ENCODE measurements at places on chromosomes 12 and 14. TPM values are rescaled to one million over a fixed set of nuclear protein-coding genes. Genes with fewer than 3 reads are reported as not detected.

DNA sequence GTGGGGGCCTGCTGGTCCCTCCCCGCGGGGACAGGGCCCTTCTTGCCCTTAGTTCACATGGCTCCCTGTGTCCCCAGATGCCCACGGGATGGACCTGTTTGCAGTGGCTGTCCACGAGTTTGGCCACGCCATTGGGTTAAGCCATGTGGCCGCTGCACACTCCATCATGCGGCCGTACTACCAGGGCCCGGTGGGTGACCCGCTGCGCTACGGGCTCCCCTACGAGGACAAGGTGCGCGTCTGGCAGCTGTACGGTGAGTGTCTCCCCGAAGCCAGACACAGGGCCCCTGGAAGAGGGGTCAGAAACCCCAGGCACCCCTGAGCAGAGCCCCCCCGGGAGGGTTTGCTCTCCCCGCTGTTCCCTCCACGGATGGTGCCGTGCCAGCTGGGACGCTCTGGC is 13.4 kb downstream of the MMP17 start:
- no peaks in the 10 kb centered on the region for H3K36me3 ChIP-seq
- no peak overlapping the region for H3K27ac ChIP-seq
- H3K4me3 ChIP-seq = no peak overlapping the region
- DNase-seq = no peak
- H3K4me1 ChIP-seq = no peaks in the 10 kb centered on the region

GRCh38 chr12:5262885-5263284 is 169.0 kb upstream of the NTF3 start:
- no peak overlapping the region for H3K4me3 ChIP-seq
- H3K4me1 ChIP-seq = no peaks in the 10 kb centered on the region

Gene TMEM30B
- total RNA-seq = 0.30 TPM

DNA sequence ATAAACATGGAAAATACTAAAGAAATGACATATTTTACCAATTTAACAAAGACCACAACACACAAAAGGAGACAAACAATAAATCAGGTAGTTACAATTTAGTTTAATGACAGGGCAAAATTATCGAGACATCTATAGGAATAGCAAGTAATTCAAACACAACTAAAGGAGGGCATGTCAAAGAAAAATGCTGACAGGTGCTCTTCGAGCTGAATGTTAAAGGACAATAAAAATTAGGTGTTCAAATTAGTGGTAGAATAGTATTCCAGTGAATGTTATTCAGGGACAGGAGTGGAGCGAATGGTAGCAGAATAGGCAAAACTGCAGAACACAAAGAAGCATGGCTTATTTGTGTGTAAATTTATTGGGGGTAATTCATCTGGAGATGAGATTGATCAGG is 1004.3 kb upstream of the FBXO33 start:
- no peak overlapping the region for H3K4me3 ChIP-seq
- H3K27me3 ChIP-seq = no peaks in the 10 kb centered on the region
- H3K4me1 ChIP-seq = no peaks in the 10 kb centered on the region
- no peaks in the 10 kb centered on the region for H3K36me3 ChIP-seq
- no peak overlapping the region for H3K27ac ChIP-seq

GRCh38 chr14:78950649-78951048 is 780.5 kb downstream of the NRXN3 start:
- H3K4me1 ChIP-seq = no peaks in the 10 kb centered on the region
- DNase-seq = no peak
- peaks cover 9% of the 10 kb centered on the region for H3K27me3 ChIP-seq
- H3K4me3 ChIP-seq = no peak overlapping the region

DNA sequence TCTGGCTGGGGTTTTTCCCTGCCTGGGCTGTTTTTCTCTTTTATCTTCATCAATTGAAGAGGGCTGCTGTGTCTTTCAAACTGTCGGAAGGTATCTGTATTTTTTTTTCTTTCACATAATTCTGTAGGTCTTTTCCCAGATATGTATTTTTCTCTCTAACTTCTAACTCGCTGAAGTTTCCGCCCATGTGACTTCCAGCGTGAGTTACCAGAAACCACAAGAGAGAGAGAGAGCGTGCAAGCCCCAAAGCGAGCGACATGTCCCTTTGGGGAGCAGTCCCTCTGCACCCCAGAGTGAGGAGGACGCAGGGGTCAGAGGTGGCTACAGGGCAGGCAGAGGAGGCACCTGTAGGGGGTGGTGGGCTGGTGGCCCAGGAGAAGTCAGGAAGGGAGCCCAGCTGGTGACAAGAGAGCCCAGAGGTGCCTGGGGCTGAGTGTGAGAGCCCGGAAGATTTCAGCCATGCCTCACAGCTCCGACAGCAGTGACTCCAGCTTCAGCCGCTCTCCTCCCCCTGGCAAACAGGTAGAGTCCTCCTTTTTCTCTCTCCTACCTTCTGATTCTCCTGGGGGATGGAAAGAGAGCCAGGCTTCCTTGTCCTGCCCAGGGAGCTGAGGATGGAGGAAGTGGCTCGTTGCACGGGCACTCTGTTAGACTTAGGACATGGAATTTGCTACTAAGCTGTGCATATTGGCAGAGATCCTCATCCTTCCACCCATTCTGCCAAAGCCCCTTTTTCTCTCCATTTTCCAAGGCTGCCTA is at the start of gene BATF:
Gene BATF, plus strand, starts transcription at position 246 of the 759 bp plus-strand sequence. Its CDS starts 214 bp downstream, at position 460.
- peak within 1 kb of the TSS; percentile 93 for H3K4me3 ChIP-seq
- H3K27me3 ChIP-seq = no peaks in the 10 kb centered on the region
- peak within 1 kb of the TSS; percentile 96 for H3K27ac ChIP-seq
- H3K36me3 ChIP-seq = peaks cover 48% of the 10 kb centered on the region
- DNase-seq = peak; percentile 88

- H3K27me3 ChIP-seq = no peaks in the 10 kb centered on the region
- H3K4me3 ChIP-seq = no peak overlapping the region
- DNase-seq = no peak
These were observed 31.3 kb upstream of the ATP2A2 start for GRCh38 chr12:110249716-110250225.

Gene DAO
- not detected for total RNA-seq

DNA sequence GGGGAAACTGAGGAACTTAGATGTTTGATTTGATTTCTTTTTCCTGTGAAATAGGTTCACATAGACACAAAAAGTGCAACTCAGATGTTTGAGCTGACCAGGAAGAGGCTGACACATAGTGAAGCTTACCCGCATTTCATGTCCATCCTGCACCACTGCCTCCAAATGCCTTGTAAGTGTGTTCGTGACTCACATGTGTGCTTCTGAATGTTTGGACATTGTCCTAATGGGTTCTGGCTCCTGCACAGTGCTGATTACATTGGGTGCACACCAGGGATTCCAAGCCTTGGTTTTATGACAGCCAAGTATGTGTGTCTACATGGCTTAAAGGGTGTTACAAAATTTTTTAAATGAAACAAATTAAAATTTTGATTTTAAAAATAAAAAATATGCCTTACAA is 137.4 kb downstream of the DAAM1 start:
- peaks cover 7% of the 10 kb centered on the region for H3K4me1 ChIP-seq
- no peaks in the 10 kb centered on the region for H3K27me3 ChIP-seq
- H3K4me3 ChIP-seq = no peak overlapping the region
- H3K36me3 ChIP-seq = peaks cover 3% of the 10 kb centered on the region
- H3K27ac ChIP-seq = no peak overlapping the region
- DNase-seq = no peak

GRCh38 chr12:114835031-114835430 is 151.1 kb upstream of the TBX3 start:
- no peaks in the 10 kb centered on the region for H3K36me3 ChIP-seq
- H3K27ac ChIP-seq = no peak overlapping the region
- H3K4me1 ChIP-seq = no peaks in the 10 kb centered on the region

Gene PUS7L
- 17.4 TPM for total RNA-seq

Gene MSI1
- not detected for total RNA-seq

GRCh38 chr12:122080149-122081082 is 1.9 kb downstream of the MLXIP start:
- no peaks in the 10 kb centered on the region for H3K27me3 ChIP-seq
- peak overlapping the region; percentile 91 for H3K27ac ChIP-seq
- H3K4me3 ChIP-seq = peak overlapping the region; percentile 92
- peaks cover 32% of the 10 kb centered on the region for H3K36me3 ChIP-seq

Gene POTEG
- total RNA-seq = not detected

Gene MGAT2
- 57.3 TPM for total RNA-seq

Gene PZP
- total RNA-seq = not detected

GRCh38 chr14:58746261-58746660 is 108.5 kb downstream of the DACT1 start:
- H3K4me3 ChIP-seq = no peak overlapping the region

GRCh38 chr12:19412844-19413243 is 26.4 kb upstream of the AEBP2 start:
- H3K27ac ChIP-seq = no peak overlapping the region
- H3K4me1 ChIP-seq = no peaks in the 10 kb centered on the region
- H3K27me3 ChIP-seq = peaks cover 5% of the 10 kb centered on the region
- H3K36me3 ChIP-seq = no peaks in the 10 kb centered on the region
- no peak for DNase-seq
- no peak overlapping the region for H3K4me3 ChIP-seq

Gene ARHGAP9
- total RNA-seq = 259 TPM

Gene RBMS2
- 6.0 TPM for total RNA-seq

Gene RSRC2
- total RNA-seq = 82.3 TPM

Gene CISTR
- total RNA-seq = not detected

- no peak overlapping the region for H3K4me3 ChIP-seq
- no peaks in the 10 kb centered on the region for H3K4me1 ChIP-seq
- DNase-seq = no peak
- no peaks in the 10 kb centered on the region for H3K27me3 ChIP-seq
These were observed 156.5 kb downstream of the PAWR start for GRCh38 chr12:79534029-79534867.

DNA sequence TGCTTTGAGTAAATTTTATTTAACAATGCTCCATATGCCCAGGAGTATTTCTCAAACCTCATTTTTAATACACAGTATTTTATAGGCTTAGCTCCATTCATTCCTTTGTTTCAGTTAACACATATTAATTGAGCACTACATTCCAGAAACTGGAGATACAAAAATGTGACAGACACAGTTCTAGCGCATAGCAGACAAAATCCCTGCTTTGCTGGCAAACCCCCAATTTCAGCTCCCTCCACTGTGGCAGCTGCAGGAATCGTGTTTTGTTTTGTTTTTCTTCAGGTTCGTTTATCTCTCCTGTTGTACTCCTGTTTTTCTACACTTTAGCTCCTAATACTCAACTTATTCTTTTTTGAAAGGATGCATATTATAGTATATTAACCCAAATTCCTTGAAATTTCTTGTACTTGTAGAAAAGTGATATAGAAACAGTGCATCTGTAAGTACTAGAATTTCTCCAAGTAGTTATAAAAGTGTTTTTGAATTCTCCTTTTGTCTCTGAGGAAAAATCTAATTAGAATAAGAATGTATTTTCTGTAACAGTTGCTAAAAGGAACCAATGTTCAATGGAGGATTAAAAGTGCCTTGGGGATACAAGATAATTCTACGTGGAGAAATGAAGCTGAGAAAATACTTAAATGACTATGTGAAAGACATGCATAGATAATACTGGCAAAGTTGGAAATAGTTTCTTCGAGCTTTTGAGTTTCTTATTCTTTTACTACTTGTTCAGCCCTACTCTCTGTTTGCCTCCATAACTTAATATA is 6.4 kb upstream of the RAB21 start:
- no peaks in the 10 kb centered on the region for H3K4me1 ChIP-seq
- no peaks in the 10 kb centered on the region for H3K36me3 ChIP-seq
- no peak for DNase-seq

Gene CDCA3
- total RNA-seq = 118 TPM

GRCh38 chr12:46152456-46152855 is 116.4 kb downstream of the SLC38A1 start:
- H3K27me3 ChIP-seq = peaks cover 12% of the 10 kb centered on the region
- peaks cover 3% of the 10 kb centered on the region for H3K4me1 ChIP-seq
- no peak overlapping the region for H3K4me3 ChIP-seq
- H3K27ac ChIP-seq = no peak overlapping the region
- H3K36me3 ChIP-seq = peaks cover 4% of the 10 kb centered on the region

GRCh38 chr14:22671622-22672021 is 27.5 kb upstream of the OR6J1 start:
- no peak for DNase-seq
- H3K4me3 ChIP-seq = no peak overlapping the region
- H3K4me1 ChIP-seq = no peaks in the 10 kb centered on the region
- no peaks in the 10 kb centered on the region for H3K36me3 ChIP-seq
- H3K27ac ChIP-seq = no peak overlapping the region
- H3K27me3 ChIP-seq = peaks cover 13% of the 10 kb centered on the region

DNA sequence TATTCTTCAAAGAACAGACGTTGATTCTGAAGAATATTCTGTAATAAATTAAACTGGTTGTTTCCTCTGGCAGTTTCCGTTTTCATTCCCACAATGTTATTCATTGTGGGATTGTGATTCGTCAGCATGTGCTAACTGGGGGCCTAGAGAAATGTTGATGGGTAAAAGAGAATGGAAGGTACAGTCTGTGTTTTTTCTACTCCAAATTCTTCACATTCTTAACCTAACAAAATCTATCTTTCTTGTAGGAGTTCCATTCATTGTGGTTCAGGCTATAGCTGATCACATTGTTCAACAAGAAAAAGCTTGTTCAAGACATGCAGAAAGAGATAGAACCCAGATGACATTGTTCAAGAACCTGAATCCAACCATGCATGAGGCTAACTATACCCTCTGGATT is 5.9 kb downstream of the CD163 start:
- H3K27me3 ChIP-seq = peaks cover 20% of the 10 kb centered on the region
- no peaks in the 10 kb centered on the region for H3K36me3 ChIP-seq
- no peak overlapping the region for H3K4me3 ChIP-seq
- no peaks in the 10 kb centered on the region for H3K4me1 ChIP-seq
- no peak for DNase-seq

GRCh38 chr14:72888636-72889201 is 5.2 kb downstream of the DPF3 start:
- H3K4me1 ChIP-seq = peaks cover 16% of the 10 kb centered on the region
- no peak for DNase-seq
- peaks cover 58% of the 10 kb centered on the region for H3K27me3 ChIP-seq
- H3K4me3 ChIP-seq = no peak overlapping the region
- H3K27ac ChIP-seq = no peak overlapping the region

DNA sequence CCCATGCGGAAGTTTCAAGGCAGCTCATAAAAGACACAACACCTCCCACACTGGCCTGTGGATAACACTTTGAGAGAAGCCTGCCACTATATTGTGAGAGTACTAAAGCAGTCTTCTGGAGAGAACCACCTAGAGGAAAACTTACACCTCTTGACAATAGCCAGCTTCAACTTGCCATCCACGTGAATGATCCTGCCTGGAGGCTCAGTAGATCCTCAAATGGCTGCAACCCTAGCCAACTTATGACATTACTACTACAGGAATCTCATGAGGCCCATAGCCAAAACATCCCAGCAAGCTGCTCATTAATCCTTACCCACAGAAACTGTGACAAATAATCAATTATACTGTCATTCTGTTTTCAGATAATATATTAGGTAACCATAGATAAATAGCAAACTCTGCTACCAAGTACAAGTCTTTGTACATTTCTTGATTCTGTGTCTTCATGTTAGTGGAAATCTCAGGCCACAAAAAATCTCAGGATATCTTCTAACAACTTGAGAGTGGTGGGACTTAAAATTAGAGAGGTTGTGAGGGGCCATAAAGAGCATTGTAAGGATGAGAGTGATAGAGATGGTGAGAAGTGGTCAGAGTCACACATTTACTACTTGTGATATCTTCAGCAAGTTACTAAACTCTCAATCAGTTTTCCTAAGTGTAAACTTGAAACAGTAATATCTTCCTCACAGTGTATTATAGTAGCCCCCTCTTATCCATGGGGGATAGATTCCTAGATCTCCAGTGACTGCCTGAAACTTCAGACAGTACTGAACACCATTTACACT is 368.0 kb downstream of the C12orf50 start:
- no peaks in the 10 kb centered on the region for H3K27me3 ChIP-seq
- peaks cover 1% of the 10 kb centered on the region for H3K4me1 ChIP-seq
- DNase-seq = no peak
- no peaks in the 10 kb centered on the region for H3K36me3 ChIP-seq
- H3K4me3 ChIP-seq = no peak overlapping the region

Gene ISCU
- total RNA-seq = 66.0 TPM

Gene BCDIN3D
- 8.7 TPM for total RNA-seq

GRCh38 chr12:28135801-28136439 is 54.3 kb upstream of the CCDC91 start:
- no peak overlapping the region for H3K27ac ChIP-seq
- no peaks in the 10 kb centered on the region for H3K27me3 ChIP-seq
- no peak overlapping the region for H3K4me3 ChIP-seq
- H3K4me1 ChIP-seq = no peaks in the 10 kb centered on the region

Data from activated CD4-positive, alpha-beta T cell treated with anti-CD3 and anti-CD28 coated beads, Interleukin-2, amount 10 ng/mL, durations not matched to agents 7 days and 5 days (primary cell).